ENCODE measurements at places on chromosomes 3 and 15.

DNA sequence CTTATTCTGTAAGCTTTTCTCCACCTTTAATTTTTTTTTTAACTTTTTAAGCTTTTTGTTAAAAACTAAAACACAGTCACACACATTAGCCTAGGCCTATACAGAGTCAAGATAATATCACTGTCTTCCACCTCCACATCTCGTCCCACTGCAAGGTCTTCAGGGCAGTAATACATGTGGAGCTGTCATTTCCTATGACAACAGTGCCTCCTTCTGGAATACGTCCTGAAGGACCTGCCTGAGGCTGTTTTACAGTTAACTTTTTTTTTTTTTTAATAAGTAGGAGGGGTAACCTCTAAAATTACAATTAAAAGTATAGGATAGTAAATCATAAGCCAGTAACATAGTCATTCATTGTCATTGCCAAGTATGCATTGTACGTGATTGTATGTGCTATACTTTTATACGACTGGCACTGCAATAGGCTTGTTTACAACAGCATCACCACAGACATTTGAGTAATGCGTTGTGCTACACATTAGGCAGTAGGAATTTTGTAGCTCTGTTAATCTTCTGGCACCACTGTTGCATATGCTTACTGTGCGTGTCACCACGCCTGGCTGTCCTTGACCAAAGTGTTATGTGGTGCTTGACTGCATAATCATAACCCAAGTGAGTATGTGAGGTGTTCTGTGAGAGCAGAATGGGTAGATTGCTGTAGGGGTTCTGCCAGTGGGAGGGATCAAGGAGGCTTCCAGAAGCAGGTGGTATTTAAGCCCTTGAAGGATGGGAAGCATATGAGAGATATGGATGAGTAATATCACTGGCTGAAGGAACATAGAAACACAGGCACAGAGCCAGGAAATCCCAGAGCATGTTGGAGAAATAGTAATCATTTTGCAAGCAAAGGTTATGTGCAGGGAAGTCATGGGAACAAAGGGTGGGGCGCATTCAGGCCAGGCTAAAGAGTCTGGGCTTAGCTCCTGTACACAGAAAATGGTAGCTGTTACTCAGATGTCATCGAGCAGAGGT lies 18.3 kb downstream of the FBXO22 start:
- DNase-seq, result peak; percentile 40

GRCh38 chr15:79965846-79966630 lies 5.0 kb downstream of the BCL2A1 start:
- no peak for DNase-seq

DNA sequence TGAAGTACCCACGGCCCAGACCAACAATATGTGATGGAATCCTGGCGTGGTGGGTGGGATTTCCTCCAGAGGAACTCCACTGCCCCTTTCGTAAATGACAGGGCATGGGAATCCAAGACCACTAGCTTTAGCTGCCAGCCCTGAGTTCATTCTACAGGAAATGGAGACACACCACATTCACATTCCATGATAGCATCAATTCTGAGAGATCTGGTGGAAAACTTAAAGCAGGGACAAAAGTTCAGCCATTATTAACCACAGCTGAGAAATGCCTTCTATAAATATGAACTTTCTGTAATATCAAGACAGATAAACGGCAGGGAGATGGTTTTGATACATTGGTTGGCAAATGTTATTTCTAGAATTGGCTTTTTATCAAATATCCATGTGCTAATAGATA lies 98.2 kb downstream of the FBN1 start:
- DNase-seq, result no peak

- DNase-seq, result no peak
Measured at GRCh38 chr3:85950435-85950834, 991.6 kb downstream of the CADM2 start.

GRCh38 chr3:141330235-141330634 lies 38.1 kb upstream of the ZBTB38 start:
- no peak for DNase-seq

- no peak for DNase-seq
Measured at GRCh38 chr3:141337523-141337854, 30.8 kb upstream of the ZBTB38 start.

GRCh38 chr15:74044267-74045110 lies 37.9 kb downstream of the GOLGA6A start:
- no peak for DNase-seq

- DNase-seq, result no peak
Measured at GRCh38 chr15:98977441-98977840, 30.2 kb downstream of the PGPEP1L start.

DNA sequence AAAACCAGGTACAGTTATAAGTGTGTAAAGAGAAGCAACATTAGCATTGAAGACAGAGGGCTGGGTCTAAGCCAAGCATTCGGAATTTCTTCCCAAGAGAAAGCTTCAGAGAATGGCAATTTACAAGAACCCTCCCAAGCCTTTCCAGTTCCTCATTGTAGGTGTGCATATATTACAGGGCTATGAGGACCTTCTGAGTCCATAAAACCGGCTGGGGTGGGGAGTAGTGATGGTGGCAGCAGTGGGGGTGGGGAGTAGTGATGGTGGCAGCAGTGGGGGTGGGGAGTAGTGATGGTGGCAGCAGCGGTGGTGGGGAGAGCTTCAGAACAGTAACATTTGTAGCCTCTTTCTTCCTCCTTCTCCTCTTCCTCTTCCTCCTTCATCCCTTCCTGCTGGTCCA lies 368.7 kb upstream of the UMPS start:
- no peak for DNase-seq

DNA sequence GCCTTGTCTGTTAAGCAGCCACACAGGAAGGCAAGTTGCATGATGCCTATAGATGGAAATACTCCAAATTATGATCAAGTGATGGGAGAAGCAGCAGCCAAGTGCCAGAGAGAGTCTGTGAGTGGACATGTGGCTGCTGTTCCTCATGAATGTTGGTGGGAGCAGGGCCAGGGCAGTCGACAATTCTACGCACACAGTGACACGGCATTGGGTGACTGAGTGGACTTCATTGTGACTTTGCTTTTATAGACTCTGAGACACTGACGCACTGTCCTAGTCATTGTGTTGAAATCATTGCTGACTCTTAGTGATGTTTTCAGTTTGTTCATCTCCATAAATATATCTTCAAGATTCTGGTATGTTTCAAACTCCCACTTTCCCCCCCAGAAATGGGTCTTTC lies 246.3 kb upstream of the SEMA6D start:
- DNase-seq, result no peak

DNA sequence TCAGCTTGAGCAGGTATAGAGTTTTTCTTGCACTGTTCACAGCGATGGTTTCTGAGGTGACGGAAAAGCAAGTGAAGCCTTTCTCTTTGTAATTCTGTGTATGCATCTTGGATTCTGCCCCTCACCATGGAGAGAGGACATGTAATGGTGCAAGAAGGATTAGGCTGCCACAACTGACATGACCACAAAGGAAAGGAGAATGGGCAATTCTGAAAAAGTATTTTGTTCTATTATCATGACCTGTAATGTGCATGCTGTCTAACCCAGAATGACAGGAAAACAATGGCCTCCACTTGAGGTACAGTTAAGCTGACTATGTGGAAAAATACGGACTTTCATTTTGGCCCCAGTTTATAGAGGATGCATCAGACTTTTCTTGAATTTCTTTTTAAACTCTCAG lies 226.9 kb downstream of the IL5RA start:
- DNase-seq, result no peak

GRCh38 chr15:41970456-41970855 lies 1.9 kb downstream of the EHD4 start:
- DNase-seq, result no peak

GRCh38 chr15:60081976-60082375 lies 77.9 kb downstream of the FOXB1 start:
- DNase-seq, result no peak

GRCh38 chr3:182785142-182785541 lies 8.2 kb upstream of the ATP11B start:
- no peak for DNase-seq

DNA sequence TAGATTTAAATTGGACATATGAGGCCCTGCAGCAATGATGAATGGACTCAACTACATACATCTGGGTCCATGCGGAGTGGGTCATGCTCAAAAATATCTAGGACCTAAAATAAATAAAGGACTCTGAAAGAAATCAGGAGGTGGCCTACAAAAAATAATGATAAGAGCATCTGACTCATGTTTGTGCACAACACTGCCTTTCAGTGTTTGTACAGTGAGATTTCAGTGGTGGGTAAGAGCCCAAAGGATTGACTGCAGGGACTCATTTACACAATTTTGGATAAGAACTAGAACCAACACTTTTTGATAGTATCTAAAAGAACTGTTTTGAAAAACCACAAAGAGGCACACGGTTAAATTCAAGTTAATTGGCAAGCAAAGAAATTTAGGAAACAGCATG lies 285.5 kb downstream of the SLC9A9 start:
- no peak for DNase-seq

GRCh38 chr3:156840826-156841689 lies 14.9 kb downstream of the LEKR1 start:
- no peak for DNase-seq

DNA sequence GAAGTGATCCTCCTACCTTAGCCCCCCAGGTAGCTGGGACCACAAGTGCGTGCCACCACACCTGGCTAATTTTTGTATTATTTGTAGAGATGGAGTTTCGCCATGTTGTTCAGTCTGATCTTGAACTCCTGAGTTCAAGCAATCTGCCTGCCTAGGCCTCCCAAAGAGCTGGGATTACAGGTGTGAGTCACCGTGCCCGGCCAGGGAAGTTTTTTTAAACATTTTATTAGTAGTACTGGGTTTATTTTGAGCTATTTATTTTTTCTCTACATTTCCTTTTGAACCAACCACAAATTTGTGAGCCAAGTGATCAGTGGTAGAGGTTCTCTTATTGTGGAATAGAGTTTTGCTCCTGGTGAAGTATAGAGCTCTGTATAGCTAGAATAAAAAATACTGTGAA lies 33.7 kb downstream of the ARMC8 start:
- DNase-seq, result no peak
